Stimulated activated CD4-positive, alpha-beta T cell treated with anti-CD3 and anti-CD28 coated beads, Interleukin-15, amount 100 ng/mL, for 1 hour (primary cell): ENCODE measurements at places on chromosomes 2 and 18.

GRCh38 chr18:22332590-22332989 lies 85.1 kb downstream of the CTAGE1 start:
- no peak for DNase-seq

GRCh38 chr2:151280271-151280670 lies 9.2 kb downstream of the NMI start:
- DNase-seq = no peak

DNA sequence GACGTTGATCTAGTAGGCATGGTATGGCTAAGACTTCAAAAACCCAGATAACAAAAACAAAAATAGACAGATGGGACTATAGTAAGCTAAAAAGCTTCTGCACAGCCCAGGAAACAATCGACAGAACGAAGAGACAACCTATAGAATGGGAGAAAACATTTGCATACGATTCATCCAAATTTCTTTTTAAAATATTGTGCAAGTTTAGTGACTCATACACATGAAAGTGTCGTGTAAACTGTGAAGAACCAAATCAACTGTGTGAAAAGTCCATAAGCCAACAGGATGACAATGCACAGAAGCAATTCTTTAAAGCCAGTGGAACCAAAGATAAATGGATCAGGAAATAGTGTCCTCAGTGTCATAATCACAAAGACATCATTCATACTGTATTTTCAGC lies 671.1 kb downstream of the RNF144A start:
- DNase-seq = no peak

GRCh38 chr2:199716807-199717586 lies 134.0 kb downstream of the FTCDNL1 start:
- DNase-seq = no peak

GRCh38 chr2:239222706-239223309 lies 178.0 kb downstream of the HDAC4 start:
- no peak for DNase-seq

GRCh38 chr2:238423561-238424312 lies 3.0 kb upstream of the ASB1 start:
- no peak for DNase-seq

- no peak for DNase-seq
Measured at GRCh38 chr18:22935431-22935830, 2.3 kb downstream of the RBBP8 start.

DNA sequence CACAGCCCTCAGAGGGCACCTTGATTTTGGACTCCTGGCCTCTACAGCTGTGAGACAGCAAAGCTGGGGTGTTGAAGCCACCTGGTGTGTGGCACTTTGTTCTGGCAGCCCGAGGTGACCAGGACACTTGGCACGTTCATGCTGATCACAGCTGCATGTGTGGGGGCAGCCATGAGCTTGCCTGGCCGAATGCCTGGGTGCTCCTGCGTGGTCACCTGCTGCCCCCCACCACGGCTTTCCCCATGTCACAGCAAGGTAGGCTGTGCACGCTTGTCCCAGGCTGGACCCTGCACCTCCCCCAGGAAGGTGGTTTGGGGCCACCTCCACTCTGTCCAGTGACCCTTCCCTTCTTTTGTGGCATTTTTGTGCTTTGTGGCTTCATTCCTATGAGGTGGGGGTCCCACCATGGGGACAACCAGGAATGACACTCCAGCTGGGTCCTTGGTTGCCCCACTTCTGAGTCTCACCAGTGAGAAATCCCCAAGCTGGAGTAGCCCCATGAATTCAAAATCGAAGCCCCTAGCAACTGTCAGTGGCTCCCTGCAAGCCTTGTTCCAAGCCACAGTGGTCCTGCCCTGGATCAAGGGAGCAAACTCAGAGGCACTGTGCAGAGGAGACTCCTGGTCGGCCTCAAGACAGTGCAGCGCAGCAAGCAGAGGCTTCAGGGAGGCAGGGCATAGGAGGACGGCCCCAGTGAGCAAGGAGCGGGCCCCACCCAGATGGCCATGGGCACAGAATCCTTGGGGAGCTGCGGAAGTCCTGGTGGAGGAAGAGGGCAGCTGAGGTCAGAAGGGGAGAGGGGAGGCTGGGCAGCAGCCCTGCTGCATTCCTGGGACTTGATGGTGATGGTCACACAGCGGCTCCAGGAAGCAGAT lies 121.4 kb upstream of the HS6ST1 start:
- no peak for DNase-seq

- DNase-seq = no peak
Measured at GRCh38 chr2:9243357-9243756, 36.7 kb downstream of the ASAP2 start.

- no peak for DNase-seq
Measured at GRCh38 chr18:79662034-79662433, 17.6 kb upstream of the CTDP1 start.

GRCh38 chr2:120594856-120595685 lies 140.6 kb upstream of the GLI2 start:
- no peak for DNase-seq

DNA sequence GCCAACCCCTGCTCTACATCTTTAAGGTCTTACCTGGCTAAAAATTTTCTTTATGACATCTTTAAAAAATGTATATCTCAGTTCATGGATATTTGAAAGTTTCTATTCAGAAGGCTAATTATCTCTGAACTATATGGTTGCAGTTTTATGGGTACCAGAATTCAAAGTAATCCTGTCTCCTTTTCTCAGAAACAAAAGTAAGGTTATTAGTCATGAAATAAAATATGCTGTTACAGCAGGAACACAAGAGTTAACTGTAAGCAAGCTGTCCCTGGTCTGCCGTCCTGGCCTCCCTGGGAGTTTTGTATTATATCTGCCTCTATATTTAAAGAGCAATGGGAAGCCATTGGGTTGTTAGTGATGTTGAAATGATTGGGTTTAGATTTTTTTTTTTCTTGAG lies 34.0 kb downstream of the SLC4A1AP start:
- DNase-seq = no peak

GRCh38 chr2:223328578-223328977 lies 273.6 kb downstream of the SCG2 start:
- DNase-seq = no peak

DNA sequence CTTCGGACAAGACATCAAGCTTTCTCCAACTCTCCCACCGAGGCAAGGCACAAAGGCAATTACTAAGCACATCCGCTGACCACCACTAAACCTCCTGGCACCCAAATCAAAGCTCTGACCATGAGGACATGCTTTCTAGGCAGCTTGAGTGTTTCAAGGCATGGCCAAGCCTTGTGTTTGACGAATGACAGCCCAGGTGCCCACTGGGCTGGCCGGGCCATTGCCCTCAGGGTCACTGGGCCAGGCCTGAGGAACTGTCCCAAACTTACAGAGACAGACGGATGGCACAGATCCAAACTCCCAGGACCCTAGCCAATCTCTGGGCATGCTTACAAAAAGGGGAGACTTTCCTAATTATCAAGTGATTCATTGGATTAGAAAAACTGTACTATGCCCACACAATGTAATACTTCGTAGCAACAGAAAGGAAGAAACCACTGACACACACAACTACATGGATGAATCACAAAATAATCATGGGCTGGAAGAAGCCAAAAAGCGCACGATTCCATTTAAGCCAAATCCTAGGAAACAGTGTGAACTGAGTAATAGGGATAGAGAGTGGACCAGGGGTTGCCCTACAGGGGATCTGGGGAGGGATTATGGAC lies 20.2 kb downstream of the CRACDL start:
- no peak for DNase-seq

- DNase-seq = no peak
Measured at GRCh38 chr2:175015340-175015739, 10.2 kb upstream of the CHN1 start.

DNA sequence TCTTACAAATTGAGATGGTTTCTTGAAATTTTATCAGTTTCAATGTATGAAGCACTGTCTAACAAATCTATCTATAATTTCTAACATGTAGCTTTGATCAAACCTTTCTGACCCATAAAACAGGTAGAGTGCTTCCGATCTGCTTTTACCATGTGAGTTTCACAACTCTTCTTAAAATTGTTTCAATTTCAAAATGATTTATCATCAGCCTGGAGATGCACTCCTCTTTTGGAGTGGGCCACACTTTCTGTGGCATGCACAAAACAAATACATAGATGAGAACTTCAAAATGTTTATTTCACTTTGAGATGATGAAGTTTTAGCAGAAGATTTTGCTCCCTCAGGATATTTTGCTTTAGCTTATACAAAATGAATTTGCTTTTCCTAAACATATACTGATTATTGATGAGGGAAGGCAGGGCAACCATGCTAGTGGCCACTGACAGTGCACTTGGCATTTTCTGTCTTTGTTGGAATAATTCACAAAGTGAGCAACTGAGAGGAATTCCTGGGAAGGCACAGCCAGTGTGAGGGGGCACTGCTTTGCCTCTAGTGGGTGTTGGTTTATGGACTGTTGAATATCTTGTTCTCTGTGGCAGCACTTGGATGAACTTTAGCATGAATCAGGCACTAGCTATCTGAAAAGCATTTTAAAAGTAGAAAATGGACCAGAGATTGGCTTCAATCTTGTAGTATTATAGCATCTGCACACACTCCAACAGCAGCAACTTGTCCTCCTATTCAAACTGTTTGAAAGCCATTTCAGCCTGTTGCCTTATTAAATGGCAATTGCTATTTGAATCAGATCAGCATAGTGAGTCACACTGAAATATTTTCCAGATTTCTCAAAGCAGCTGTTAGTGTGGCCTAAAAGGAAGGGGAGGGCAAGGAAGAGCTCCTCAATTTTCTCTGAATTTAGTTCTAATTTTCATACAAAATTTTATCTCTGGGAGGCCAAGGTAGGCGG lies 193.2 kb downstream of the CCDC85A start:
- DNase-seq = no peak
